Left cardiac atrium (tissue), 4 donors: ENCODE measurements at places on chromosomes 1 and 21. TPM values are rescaled to one million over a fixed set of nuclear protein-coding genes. Genes with fewer than 3 reads are reported as not detected.

DNA sequence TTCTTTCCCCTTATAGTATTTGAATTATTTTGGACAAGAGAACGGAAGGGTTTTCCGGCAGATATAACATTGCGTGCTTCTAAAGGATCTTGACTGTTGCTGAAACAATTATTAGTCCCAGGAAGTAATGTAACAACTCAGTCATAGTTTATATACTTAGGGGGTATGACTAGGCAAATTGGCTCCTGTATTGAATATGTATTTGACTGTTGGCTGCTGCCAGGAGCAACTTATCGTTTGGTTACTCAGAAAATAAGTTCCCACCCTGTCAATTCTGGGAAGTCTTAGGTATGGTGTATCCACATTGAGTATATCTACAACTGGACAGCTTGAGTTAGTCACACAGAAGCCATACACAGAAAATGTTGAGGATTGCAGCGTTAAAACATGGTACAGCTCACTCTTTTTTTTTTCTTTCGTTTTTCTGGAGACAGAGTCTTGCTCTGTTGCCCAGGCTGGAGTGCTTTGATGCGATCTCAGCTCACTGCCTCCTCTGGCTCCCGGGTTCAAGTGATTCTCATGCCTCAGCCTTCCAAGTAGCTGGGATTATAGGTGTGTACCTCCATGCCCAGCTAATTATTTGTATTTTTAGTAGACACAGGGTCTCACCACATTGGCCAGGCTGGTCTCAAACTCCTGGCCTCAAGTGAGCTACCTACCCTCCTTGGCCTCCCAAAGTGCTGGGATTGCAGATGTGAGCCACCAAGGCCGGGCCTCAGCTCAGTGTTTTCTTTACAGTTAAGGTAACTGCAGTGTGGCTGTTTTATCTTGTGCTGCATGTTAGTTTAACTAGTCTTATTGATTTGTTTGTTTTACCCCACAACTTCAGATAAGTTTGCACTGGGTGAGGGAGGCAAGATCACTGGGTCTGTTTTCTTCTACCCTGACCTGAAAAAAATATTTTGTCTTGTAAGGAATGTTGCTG, 10.2 kb downstream of the SMAP2 start:
- DNase-seq: no peak

DNA sequence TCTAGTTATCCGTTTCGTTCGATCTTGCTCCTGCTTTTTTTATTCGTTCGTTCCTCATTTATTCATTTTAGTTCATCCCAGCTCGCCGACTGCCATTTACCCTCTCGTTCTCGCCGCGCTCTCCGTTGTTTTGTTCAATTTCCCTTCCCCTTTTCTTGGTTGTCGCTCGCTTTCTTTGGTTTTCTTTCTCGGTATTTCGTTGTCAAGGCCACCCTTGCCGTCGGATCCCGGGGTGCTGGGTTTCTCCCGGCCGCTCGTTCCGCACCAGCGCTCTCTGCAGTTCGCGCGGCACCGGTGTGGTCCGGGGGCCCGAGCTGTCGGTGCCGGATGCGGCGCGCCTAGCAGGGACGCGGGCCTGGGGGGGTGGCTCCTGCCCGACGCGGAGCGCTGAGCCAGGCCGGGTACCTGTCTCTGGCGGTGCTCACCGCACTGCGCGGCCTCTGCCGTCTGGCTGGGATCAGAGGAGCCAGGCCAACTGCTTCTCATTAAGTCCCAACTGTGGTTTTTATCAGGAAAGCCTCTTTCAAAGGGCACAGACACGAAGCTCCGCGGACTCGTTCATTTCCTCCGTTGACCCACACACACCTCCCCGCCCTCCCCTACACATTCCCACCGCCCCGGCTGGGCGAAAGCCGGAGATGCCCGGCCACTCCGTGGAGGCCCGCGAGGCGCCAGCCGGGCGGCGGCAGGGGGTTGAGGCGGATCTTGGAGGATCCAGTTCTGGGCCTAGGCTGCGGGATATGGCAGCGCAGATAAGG, 1.6 kb downstream of the ALX3 start:
- no peak for DNase-seq

DNA sequence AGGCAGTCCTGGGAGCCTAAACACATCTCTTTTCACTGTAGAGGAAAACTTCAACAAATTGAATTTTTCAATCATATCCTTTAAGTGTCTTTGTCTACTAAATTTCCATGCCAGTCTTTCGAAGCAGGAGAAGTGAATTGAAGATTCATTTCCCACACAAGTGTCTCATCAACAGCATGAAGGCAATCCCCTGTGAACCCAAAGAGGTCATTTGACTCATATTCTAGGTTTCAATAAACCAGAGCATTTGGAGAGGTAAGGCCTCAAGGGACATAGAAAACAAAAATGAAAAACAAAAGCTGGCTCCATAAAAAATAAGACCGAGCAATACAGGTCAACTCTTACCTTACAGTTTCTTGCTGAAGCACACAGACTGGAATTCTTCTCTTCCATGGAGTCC, 94.1 kb upstream of the ATP1B1 start:
- no peak for DNase-seq

The KRTAP11-1 gene
- not detected for total RNA-seq

The SAMSN1 gene
- 4.8 TPM for total RNA-seq

The HRNR gene
- total RNA-seq: not detected

The CYYR1 gene
- 27.8 TPM for total RNA-seq
